Fibroblast of skin of right biceps (primary cell): ENCODE measurements at places on chromosomes 3 and 15.

DNA sequence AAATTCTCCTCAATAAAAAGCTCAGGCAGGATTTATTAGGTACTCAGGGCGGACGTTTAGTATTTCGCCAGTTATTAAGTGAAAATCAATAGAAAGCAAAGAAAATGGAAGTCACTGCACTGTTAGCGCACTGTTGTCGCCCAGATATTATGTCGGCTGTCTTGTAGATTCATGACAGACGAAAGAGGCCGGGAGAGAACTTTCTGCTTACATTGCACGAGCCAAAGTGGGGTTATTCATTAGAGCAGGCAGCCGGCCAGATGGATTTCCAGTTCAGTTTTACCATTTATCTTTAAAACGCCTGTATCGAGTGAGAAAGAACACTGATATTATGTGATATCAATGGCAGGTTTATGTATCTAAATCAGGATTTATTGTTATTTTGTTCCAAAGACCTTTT lies 866.0 kb upstream of the NR2F2 start:
- no peak for DNase-seq

- no peak for DNase-seq
These were observed 388.5 kb downstream of the VPS13C start for GRCh38 chr15:61671736-61672135.

DNA sequence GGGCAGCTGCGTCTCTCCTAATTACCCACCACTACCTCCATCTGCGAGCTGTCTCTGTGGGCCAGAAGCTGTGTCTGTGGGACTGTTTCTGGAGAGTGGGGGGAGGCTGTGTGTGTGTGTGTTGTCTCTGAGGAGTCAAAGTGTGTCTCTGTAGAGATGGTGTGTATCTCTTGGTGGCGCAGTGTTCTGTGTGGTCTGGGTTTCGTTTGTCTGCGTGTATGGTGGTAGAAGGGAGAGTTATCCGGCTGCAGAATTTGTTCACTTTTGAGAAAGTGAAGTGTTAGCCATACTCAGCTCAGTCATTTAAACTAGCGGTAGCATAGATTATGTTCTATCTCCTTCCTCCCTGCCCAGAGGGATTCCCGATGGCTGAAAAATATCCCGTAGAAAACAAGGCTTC lies 2.2 kb downstream of the MYRIP start:
- DNase-seq = no peak

- DNase-seq = peak; percentile 45
These were observed 119.6 kb downstream of the ARNT2 start for GRCh38 chr15:80523746-80524145.

DNA sequence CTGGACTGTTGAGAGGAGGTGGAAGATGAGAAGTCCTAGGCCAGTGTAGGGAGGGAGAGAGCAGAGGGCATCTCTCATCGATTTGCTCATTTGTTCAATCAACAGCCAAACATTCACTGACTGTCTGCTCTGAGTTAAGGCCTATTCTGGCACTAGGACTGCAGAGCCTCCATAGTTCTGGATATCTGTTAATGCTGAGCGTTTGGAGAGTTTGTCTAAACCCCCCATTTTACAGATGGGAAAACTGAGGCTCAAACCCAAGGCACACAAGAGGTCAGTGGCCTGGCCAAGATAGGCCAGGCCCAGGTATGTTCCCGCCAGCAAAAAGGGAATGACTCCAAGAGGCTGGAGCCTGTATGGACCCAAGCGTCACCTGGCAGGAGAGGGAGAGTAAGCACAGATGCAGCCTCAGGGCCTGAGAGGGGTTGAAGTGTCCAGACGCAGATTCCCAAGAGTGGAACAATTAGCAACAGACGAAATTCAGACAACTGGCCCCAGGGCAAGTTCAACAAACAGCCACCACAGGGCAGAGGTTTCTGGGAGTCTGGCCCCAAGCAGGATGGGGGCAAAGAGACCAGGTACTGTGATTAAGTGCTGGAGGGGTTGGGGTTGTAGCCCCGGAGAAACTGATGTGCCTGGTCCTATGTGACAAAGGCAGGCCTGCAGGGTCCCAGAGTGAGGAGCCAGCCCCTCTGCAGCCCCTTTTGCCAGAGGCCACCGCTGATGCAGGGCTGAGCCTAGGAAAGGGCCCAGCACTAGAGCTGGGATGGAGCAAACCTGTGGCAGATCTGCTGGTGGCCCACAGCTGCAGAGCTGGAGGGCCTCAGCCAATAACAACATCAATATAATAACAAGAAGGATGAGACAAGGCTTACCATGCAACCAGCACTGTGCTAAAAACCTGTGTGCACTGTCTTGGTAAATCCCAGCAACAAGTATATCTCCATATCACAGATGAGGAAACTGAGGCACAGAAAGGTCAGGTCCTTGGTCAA lies 245.1 kb upstream of the TLE3 start:
- DNase-seq = no peak

GRCh38 chr15:48451736-48452135 lies 120.5 kb downstream of the DUT start:
- DNase-seq = no peak

DNA sequence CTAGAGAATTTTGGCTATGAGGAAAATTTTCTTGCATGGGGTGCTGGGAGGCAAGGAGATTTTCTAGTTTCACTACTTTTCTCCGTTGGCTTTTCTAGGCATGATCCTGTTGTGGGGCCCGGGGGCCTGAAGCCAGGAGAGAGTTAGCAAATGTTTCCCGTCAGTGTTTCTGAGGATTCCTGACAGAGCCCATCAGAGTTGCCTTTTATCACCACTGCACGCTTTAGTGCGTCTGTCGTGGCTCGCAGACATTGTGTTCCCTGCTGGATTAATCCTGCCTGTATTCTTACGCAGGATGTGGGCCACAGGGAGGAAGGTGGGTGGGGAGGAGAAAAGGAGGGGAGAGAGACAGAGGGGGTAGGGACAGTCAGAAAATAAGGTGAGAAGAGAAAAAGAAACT lies 18.1 kb upstream of the BOC start:
- DNase-seq = no peak

- peak; percentile 56 for DNase-seq
These were observed 59.8 kb upstream of the KLHL25 start for GRCh38 chr15:85854345-85855097.

DNA sequence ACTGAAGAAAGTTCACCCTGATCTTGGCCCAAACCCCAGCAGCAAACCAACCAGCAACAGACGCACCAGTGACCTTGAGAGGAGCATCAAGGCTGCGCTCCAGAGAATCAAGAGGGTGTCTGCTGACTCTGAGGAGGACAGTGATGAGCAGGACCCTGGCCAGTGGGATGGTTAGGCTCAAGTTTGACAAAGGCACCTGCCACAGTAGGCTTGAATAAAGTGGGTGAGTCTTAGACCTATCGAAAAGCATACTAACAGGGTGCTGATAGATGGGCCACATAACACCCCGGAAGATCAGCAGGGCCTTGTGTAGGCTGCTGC lies 23.9 kb downstream of the WHAMM start:
- DNase-seq = no peak

DNA sequence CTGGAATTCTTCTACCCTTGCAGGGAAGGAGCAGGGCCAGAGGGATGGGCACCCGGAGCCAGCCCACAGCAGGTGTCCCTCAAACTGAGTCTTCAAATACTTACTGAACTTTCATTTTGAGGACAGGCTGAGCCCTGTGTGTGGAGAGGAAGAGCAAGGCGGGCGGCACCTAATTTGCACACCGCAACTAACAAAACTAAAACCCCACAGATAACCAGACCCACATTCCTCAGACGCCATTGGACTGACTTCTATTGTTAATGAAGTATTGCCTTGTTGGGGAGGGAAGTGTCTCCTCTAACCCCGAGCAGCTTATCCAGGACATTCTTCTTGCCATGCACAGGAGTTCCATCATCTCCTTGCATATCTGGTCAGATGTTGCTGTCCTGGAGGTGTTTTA lies 105.2 kb upstream of the NR2E3 start:
- DNase-seq = peak; percentile 80

- peak; percentile 84 for DNase-seq
These were observed 66.6 kb upstream of the TGFBR2 start for GRCh38 chr3:30539772-30540171.

DNA sequence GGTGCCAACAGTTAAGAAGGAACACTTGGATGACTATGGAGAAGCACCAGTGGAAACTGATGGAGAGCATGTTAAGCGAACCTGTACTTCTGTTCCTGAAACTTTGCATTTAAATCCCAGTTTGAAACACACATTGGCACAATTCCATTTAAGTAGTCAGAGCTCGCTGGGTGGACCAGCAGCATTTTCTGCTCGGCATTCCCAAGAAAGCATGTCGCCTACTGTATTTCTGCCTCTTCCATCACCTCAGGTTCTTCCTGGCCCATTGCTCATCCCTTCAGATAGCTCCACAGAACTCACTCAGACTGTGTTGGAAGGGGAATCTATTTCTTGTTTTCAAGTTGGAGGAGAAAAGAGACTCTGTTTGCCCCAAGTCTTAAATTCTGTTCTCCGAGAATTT lies 3.0 kb downstream of the SKIL start:
- DNase-seq = peak; percentile 31

DNA sequence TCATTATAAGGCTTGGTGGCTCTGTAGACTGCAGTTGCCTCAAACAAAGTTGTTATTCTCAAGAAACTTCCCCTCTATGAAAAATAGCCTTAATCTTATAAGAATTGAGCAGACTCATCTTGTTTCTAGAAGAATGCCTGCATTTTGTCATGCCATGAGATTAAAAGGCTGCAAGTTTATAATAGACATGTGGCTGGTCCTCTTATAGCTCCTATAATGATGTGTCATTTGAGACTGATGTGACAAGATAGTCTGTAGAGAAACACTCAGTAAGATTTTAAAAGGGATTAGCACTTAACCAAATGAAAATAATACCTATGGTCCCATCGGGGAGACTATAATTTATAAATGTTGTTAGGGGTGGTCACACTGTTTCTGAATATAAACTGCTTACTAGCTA lies 312.5 kb downstream of the OXSM start:
- DNase-seq = no peak

- no peak for DNase-seq
These were observed 4.8 kb upstream of the RHOV start for GRCh38 chr15:40878785-40879184.

GRCh38 chr3:112090887-112091586 lies 4.8 kb downstream of the C3orf52 start:
- no peak for DNase-seq

DNA sequence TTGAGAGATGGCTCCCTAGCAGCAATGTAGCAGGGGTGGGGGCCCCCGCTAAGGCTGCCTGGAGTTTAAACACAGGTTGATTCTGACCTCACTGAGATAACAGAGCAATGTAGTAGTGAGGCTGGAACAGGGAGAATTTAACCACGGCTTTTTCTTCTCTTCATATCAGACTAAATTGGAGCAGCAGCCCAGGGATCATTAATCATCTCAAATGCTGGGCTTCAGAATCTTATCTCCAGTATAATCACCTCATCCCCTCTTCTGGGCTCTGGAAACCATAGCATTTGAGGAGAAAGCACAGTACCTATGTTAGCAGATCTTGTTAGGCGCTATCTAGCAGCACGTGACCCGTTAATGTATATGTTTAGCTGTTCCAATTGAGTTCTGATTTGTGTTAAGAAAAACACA lies 25.4 kb upstream of the DET1 start:
- no peak for DNase-seq

DNA sequence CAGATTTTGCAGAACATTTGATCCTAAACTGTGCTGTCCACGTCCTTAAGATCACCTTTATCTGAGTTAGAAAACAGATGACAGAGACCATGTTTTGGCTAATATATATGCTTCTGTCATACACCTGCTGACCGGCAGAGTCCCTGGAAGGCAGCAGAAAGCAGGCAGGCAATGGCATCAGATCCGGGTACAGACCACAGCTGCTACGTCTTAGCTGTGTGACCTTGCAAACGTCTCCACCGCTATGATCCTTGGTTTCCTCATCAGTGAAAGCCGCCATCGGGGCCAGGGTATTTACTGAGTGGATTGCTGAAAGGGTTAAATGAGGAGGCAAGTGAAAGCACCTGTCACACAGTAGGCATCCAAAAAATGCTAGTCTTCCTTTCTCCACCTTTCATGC lies 72.1 kb downstream of the ABTB1 start:
- no peak for DNase-seq

DNA sequence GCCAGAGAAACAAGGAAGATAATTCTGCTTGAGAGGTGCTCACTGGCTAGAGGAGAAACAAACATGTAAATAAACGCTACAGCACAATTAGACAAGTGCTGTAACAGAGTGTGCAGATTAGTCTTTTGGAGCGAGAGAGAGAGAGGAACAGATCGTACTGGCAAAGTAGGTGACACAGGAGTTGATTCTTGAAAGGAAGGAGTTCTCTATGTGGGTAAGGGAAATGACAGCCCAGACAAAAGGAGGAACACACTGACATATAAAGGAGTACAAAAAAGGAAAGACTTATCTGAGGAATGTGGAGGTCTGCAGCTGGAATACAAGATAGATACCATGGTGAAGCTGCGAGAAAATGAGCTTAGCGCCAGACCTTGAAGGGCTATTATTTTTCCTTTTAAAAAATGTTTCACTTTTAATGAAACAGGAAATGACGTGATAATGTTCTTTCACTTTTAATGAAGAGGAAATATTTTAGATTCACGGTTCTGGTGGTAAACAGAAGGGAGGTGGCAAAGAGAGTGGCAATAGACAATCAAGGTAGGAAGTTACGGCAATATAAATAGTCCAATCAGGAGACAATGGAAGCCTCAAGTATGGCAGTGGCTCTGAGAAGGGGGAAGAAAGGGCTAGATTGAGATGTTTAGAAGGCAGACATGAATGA lies 202.9 kb downstream of the VPS13C start:
- DNase-seq = no peak

GRCh38 chr15:49189631-49190030 lies 19.6 kb downstream of the GALK2 start:
- DNase-seq = no peak

DNA sequence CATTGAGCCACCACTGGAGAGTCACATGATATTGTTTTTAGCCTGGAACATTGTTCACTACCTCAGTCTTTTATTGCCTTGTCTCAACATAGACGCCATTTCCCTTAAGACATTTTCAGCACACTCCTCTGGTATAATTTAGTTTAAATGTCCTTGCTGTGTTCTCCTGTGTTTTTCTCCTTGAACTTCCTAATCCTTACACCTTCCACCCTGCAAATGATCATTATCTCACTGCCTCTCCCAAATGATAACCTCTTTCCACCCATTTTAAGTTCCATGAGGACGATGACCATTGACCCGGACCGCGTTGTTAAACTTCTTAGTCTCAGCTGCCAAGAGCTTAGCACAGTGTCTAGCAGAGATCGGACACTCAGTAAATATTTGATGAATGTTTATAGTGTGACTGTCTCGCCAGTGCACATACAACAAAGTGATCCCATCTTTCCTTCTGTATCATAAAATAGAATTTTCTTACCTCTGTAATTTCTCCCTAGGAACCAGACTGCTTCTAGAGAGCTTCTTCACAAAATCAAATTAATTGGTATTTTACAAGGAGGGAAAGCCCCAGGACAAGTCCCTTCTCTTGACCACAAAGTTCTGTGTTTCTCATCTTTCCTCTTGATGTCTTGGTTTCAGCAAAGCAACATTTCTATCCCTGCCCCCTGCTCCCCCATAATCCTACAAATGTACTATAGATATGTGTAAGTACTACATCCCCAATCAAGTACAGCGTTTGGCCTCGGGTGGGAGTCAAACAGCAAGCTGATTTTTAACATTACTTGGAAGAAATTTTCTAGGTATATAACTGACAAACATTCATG lies 429.6 kb downstream of the LPP start:
- no peak for DNase-seq

GRCh38 chr3:100210772-100211135 lies 50.0 kb upstream of the TBC1D23 start:
- peak; percentile 73 for DNase-seq
